Pulmonary artery endothelial cell (primary cell): ENCODE measurements at places on chromosomes 1 and 21.

DNA sequence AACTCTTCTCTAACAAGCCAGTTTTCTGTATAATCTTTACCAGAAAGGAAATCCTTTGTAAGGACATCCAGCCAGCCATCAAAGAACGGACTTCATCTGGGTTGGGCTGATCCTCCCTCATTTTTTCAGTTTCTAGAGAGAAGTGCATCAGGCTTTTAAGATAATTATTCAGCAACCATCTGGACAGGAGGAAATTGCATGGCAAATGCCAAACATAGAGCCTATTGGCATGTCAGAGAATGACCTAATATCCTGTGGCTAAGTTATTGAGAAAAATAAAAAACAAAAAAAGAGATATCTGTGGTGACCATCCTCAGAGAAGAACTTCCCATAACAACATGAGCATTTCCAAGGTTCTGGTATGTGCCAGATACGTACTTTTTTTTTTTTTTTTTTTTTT, 74.9 kb upstream of the BEND5 start:
- DNase-seq, result no peak

- DNase-seq, result no peak
Observed at GRCh38 chr1:208934933-208935332, 648.6 kb upstream of the CAMK1G start.

GRCh38 chr1:3473381-3473844, 18.9 kb downstream of the ARHGEF16 start:
- no peak for DNase-seq

- DNase-seq, result no peak
Observed at GRCh38 chr1:243346016-243346415, 90.2 kb downstream of the SDCCAG8 start.

DNA sequence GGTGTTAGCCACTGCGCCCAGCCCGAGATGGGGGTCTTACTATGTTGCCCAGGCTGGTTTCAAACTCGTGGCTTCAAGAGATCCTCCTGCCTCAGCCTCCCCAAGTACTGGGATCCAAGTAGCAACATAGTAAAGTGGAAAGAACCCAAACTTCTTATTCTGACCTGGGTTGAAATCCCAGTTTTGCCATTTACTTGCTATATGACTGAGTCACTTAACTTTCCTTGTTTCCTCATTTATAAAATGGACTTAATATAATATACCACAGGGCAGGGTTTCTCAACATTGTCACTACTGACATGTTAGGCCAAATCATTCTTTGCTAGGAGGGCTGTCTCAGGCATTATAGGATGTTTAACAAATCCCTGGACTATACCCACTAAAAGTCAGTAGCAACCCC, 6.7 kb downstream of the PFDN2 start:
- DNase-seq, result no peak

- no peak for DNase-seq
Observed at GRCh38 chr1:99331636-99332035, 67.3 kb downstream of the PLPPR4 start.

GRCh38 chr1:94876362-94876761, 50.5 kb downstream of the CNN3 start:
- peak; percentile 51 for DNase-seq

GRCh38 chr1:175884369-175884768, 141.0 kb upstream of the TNR start:
- DNase-seq, result no peak

DNA sequence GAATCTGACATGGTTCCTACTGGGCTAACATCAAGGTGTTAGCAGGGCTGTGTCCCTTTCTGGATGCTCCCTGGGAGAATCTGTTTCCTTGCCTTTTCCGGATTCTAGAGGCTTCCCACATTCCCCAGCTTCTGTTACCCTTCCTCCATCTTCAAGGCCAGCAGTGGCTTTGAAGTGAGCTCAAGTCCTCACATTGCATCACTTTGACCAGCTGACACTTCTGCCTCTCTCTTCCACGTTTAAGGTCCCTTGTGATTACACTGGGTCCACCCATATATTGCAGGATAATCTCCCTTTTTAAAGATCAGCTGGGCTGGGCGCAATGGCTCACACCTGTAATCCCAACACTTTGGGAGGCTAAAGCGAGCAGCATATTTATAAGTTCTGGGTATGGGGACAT, 33.1 kb downstream of the CNST start:
- no peak for DNase-seq

GRCh38 chr1:211527006-211527405, 35.0 kb upstream of the RD3 start:
- DNase-seq, result no peak

DNA sequence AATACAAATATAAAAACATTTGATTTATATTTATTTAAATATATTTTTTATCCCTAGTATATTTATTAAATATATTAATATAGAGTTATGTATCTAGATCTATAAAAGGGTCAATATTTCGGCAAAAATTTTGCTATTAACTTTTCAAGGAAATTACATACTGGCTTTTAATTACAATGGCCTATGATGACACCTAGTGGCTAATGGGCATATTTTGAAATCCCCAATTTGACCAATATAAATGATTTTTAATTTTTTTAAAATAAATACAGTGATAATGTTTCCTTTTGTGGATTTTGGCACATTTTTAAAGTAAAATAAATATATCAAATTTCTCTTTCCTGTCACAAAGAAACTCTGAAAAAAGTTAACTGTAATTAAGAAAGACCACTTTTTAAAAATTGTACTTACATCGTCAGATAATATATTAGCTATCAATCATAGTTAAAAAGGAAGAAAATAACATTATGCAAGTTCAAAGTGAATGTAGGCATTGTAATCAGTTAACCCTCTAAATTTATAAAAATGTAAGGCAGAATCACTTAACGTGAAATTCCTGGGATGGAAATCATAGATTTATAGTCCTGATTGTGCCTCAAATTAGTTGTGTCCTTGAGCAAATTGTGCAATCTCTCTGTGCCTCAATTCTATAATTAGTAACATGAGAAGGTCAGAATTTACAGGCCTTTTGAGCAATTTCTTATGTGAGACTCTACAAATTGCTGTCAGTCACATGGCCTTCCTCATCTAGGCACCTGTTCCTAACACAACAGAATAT, 25.6 kb upstream of the RGS13 start:
- no peak for DNase-seq

GRCh38 chr1:4430406-4431365, 223.7 kb upstream of the AJAP1 start:
- no peak for DNase-seq

DNA sequence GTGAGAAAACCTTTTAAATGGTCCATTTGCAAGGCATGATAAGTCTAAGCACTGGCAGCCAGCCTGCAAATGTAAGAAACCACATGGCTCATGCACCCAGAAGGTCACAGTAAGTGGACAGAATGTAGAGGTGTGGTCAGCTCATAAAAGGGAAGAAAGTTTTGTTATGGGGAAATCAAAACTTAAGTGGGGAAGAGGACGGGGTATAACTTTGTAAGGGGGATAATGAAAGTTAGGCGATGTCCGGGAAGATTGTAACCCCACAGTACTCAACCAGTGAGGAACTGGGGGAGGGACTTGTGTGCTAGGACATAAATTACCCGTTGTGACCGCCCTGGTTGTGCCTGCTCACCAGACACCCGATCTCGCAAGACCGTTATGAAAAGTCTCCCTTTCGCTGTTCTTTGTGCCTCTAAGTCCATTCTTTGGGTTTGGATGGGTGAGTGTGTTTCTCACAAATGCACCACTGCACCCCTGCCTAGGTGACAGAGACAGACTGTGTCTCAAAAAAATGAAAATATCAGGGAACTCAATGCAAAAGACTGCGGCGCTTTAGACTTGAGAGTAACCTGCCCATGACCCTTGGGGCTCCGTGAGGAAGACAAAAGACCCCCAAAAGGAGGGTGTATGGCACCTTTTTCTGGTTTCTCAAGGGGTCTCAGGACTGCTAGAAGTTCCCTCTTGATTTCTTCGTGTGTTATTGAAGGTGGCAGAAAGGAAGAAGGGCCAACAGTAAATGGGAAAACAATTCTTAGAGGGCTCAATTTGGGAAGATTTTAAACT, 28.6 kb upstream of the ZNF496 start:
- DNase-seq, result no peak

- DNase-seq, result no peak
Observed at GRCh38 chr1:159250638-159251216, 46.1 kb downstream of the ACKR1 start.

GRCh38 chr1:156499194-156499841, 1.3 kb downstream of the MEF2D start:
- DNase-seq, result no peak

- DNase-seq, result no peak
Observed at GRCh38 chr21:26096494-26097371, 73.8 kb downstream of the APP start.

DNA sequence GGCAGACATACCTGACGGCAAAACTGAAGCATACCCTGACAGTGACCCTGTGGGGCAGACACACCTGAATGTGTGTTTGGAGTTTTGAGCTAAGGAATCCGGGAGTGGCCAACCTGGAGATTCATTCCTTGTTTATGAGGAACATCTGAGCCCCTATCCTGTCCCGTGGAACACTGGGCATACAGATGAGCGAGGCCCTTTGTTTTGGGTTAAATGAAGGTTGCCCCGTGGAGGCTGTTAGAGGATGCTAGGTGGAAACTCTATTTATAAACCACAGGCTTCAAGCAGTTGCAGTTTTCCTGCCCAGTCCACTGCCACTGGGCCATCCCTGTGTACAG, 18.1 kb downstream of the GALNT2 start:
- no peak for DNase-seq

DNA sequence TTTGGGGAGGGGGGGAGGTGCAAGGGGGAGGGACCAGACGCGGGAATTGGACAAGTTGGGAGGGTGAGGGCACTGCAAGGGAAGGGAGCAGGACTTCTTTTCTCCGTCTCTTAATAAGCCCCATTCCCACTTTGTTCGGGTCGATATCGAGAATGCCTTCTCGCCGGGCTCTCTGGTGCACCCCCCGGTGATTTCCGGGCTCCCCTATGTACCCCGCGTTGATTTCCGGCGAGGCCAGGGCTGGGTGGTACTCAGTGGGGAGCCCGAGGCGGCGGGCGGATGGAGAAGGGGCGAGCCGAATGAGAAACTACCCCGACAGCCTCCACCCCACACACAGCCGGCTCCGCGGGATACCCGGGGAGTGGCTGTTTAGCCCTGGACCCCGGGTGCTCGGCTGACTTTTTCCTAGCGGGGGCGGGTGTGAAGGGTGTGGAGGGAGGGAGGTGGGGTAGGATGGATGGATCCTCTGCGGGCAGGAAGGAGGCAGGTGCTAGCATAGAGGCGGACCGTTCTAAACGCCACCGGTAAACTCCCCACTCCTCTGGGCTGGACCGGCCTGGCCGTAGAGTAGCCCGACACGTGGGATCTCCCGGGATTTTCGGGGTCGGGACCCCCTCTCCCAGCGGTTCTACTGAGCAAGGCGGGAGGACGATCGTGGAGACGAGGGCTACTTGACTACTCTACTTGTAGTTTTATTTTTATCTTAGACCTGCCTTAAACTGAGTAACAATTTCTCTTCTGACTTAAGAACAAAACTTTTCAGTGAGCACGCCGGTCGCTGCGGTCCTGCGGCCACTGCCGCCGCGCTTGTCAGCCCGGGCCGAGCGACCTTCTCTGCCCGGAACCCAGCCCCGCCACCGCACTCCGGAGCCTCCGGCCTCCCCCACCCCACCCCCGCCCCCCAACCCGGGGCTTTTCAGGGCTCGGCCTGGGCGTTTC, 1.0 kb downstream of the RNF220 start:
- no peak for DNase-seq

GRCh38 chr1:246417813-246418564, 89.1 kb downstream of the SMYD3 start:
- no peak for DNase-seq

DNA sequence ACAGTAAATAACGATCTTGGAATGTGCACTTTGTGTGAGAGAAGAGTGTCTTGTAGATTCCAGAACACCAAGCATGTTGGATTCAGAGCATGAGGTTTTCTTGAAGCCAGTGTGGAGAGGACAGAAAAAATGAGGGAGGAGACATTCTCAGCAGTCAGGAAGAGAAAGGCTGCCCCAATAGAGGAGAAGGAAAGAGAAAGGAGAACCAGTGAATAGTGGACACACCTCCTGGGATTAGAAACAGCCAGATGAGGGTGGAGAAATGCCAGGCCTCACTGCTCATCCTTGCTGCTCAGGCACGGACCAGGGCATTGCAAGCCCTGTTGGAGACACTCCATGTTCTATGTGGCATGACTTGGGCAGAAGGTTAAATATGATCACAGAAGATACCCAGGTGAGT, 69.0 kb upstream of the KAZN start:
- no peak for DNase-seq

GRCh38 chr1:34712007-34712688, 42.7 kb upstream of the GJB5 start:
- DNase-seq, result no peak

GRCh38 chr1:116431870-116432500, 58.9 kb downstream of the ATP1A1 start:
- DNase-seq, result no peak

GRCh38 chr21:22885079-22885478, 1886.9 kb downstream of the NCAM2 start:
- DNase-seq, result no peak

- DNase-seq, result no peak
Observed at GRCh38 chr1:117572546-117572945, 33.3 kb upstream of the TENT5C start.

DNA sequence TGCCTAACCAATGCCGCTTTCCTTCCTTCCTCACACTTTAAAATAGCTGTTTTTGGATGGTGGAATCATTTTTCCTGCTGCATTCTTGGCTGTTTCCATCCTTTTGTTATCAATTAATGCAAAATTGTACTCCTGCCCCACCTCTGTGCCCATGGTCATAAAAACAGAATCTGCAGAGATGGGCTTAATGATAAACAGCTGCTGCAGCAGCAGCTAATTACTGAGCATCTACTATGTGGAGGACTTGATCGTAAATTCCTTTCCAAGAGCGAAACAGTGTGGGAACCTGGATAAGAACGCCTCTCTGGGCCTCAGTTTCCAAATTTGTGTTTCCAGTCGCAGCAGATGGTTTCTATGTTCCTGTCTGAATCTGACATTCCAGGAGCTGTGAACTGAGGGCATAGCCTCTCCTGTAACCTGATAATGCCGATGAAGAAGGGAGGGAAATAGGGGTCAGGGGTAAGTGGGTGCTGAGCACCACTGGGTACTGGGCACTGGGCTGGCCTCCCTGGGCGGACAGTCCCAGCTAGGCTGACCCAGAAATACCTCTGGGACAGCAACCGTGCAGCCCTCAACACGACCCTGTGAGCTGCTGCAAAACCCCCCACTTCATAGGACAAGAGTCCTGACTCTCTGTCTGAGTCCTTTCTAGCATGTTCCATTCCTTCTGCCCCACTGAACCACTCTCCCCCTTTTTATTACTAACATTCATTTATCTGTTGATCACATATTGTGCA, 121.7 kb downstream of the DMRTB1 start:
- DNase-seq, result no peak

- DNase-seq, result no peak
Observed at GRCh38 chr1:33426916-33427315, 4.0 kb downstream of the PHC2 start.
